Endodermal cell (in vitro differentiated cells): ENCODE measurements at places on chromosomes 4 and X.

GRCh38 chr4:25513814-25514213 lies 136.8 kb downstream of the ANAPC4 start:
- DNase-seq: no peak

GRCh38 chr4:85398276-85398675 lies 76.7 kb upstream of the ARHGAP24 start:
- DNase-seq: peak; percentile 46

DNA sequence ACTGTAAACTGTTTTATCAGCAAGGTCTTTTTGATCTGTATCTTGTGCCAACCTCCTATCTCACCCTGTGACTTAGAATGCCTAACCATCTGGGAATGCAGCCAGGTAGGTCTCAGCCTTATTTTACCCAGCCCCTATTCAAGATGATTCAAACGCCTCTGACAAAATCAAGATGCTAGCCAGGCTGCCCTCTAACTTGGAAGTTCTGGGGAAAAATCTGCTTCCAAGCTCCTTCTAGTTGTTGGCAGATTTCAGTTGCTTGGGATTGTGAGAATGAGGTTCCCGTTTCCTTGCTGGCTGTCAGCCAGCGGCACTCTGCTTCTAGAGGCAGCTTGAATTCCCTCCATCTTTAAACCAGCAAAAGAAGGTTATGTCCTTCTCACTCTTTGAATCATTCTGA lies 34.7 kb downstream of the LUZP4 start:
- no peak for DNase-seq

DNA sequence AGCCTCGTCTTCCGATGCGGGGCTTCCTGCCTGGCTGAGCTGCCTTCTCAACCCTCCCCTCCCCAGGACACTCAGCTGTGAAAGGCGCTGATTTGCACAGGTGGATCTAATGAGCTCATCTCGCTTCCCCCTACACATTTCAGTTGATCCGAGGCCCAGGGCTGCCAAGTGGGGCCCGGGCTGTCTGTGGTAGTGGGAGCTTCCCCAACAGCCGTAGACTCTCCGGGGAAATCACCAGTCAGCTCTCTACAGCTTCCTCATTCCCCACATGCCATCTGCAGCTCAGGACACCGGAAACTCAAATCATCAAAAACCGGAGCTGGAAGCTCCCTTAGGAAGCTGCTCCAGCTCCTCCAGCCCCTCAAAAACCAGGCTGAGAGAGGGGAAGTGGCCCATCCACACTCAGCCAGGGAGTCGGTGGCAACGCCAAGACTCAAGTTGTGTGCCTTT lies 56.2 kb downstream of the SMIM20 start:
- DNase-seq: no peak

GRCh38 chrX:142233400-142233799 lies 28.3 kb upstream of the MAGEC2 start:
- DNase-seq: no peak

DNA sequence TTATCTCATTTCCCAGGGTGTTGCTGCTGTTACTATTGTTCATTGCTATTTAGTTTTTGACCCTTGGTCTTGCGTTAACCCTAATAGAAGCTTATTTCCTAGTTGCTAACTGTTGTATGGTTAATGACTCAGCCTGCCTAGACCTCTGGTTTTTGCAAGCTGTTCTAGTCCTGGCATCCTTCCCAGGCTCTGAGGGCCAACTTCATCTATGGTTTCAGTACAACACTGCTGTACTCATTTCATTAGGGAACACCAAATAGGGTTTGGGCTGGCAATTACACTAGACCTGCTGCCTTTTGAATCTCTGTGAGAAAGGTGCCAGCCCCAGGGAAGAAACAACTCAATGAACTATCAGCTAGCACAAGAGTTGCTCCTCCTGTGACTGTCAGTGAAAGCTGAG lies 59.6 kb downstream of the DCX start:
- no peak for DNase-seq

DNA sequence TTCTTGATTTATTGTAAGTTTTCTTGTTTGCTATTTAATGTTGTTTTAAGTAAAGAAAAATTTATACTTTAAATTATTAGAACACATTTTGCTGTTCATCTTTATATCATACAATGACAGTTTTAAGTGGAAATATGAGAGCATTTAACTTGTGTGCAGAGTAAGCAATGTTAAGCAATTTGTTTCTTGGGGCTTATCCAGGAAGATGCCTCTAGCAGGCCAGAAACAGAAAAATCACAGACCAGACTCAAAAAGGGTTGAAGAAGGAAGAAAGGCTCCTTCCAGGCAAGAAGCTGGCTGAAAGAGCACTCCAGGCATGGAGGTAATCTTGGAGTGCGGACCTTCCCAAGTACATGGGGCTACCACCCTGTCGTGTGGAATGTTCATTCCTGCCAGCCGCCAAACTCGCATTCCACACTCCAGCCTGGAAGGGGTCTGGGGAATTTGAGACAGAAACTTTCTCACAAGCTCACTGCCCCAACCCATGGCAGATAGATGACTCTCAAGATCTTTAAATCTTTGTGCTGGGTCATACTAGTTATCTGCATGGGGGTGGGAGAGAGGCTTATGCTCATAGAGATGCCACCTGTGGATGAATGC lies 1521.3 kb upstream of the AGA start:
- DNase-seq: no peak

DNA sequence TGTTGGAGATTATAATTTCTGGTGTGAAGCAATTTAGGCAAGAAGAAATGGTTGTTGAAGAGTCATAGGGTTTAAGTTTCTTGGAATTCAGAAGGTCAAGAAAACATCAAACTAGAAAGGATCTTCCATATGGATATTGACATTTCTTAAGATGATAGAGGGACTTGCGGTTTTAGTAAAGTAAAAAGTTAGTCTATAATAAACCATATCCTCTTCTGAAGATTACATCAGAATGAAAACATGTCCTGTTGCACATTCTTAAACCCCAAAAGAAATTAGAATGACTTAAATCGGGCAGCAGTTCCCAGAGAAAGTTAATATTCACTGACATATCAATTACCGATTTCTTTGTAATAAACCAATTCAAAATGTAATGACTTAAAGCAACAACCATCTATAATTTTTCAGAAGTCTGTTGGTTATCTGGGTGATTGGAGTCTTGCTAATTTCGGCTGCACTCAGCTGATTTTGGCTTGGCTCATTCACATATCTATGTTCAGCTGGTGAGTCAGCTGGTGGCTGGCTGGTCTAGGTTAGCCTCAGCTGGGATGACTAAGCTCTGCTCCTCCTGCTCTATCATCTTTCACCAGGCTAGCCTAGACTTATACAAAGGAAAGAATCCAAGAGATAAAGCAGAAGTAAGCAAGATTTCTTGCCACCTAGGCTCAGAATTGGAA lies 24.4 kb upstream of the DYNLT3 start:
- no peak for DNase-seq

- no peak for DNase-seq
These were observed 53.1 kb downstream of the ATXN3L start for GRCh38 chrX:13266641-13267345.

GRCh38 chr4:36235306-36235705 lies 9.0 kb downstream of the ARAP2 start:
- peak; percentile 73 for DNase-seq

DNA sequence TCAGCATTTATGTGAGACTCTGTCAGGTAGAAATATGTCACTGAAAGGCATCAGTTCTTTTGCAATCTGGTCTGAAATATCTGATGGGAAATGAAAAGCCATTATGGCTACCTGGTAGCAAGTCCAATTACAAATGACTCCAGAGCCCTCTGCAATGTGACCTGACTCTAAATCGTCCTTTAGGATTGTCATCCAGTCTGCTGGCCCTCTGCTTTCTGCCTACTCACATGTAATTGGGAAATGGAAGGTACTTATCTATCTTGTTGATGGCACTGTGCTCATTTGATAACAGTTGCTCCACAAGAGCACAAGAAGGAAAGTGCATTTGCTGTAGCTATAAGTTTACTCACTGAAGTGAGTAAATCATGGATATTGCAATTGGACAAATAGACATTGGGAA lies 799.8 kb downstream of the RAPGEF2 start:
- DNase-seq: no peak

- DNase-seq: peak; percentile 48
These were observed 38.1 kb downstream of the FRG2 start for GRCh38 chr4:189988877-189989431.

GRCh38 chr4:81211956-81212355 lies 3.1 kb downstream of the PRKG2 start:
- DNase-seq: no peak

DNA sequence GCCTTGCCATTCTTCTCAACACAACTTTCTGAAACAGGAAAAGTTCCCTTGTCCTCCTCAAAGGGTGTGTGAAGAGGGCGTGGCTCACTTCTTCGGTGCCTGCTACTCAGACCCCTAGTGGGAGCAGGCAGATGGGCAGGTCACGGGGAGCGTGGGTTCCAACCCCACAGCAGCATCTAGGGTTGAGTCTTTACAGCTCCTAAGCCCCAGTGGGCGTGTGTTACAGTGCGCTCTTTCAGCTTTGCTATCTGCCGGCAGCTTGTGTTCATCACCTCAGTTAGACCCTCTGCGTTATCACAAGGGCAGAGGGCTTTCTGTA lies 57.5 kb upstream of the KLF3 start:
- DNase-seq: no peak

DNA sequence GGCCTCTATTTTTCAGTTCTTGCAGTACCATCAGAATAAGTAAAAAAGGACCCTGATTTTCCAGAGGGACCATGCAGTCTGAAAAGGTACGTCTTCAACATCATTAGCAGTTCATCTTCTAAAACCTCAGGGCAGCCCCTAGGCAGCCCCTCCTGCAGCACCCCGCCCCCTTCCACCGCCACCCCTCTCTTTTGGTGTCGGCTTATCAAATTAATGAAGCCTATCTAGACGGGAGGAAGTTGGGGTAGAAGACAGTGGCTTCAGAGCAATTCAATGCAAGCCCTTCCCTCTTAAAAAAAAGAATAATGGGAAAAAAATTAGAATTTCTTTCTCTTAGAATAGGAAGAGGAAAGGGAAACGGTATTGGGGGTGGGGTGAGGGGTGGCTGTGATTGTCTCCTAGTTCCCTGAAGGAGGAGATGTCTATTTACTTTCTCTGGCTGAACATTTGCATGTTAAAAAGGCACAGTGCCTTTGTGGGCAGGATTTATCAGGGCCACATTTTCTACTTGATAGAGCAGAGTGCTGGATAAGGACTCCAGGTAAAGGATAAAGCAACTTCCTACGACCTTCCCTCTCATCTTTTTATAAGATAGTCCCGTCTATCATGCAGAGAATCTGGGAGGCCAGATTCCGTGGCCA lies 159.4 kb downstream of the MGST2 start:
- no peak for DNase-seq

DNA sequence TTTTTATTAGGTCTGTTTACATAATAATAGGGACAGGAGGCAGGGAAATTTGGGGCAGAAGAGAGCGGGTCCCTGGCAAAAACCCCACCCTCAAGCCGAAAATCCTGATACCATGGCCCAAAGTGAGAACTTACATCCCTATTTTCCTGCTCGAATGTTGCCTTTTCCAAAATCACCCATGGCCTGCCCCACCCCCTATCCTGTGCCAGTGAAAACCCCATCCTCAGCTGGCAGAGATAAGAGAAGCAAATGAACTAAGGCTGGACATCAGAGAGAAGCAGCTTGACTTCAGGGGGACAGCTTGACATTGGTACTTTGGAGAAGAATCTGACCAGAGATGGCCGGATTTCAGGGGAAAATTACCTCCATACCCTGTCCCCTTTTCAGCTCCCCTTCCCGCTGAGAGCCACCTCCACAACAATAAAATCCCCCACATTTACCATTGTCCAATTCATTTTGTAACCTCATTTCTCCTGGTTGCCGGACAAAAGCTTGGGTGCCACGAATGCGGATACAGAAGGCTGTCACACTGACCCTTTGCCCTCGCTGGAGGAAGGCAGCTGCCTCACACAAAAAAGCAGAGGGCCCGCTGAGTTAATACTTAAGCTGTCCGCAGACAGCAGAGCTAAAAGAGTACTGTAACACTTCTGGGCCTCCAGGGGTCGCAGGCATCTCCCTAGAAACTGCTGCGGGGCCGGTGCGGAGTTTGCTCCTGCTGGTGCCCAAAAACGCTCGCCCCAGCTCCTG lies 196.2 kb downstream of the SNCA start:
- DNase-seq: peak; percentile 95

DNA sequence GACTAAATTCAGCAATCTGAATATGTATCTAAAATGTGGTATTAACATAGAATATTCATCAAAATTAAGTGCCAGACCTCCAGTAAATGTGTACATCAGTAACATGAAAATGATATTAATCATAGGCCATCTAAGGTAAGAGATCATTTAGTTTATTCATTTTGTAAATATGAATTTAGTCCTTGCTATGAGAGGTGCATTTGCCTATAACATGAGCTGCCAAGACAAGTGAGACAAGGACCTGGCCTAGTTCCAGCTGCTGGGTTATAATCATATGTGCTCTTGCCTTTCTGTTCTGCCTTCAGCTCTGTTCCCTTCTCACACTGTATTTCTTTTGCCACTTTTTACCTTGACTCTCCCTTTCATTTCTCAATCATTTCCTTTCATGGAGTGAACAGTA lies 160.0 kb downstream of the STIM2 start:
- no peak for DNase-seq

- no peak for DNase-seq
These were observed 71.7 kb upstream of the IL13RA1 start for GRCh38 chrX:118655561-118656246.

DNA sequence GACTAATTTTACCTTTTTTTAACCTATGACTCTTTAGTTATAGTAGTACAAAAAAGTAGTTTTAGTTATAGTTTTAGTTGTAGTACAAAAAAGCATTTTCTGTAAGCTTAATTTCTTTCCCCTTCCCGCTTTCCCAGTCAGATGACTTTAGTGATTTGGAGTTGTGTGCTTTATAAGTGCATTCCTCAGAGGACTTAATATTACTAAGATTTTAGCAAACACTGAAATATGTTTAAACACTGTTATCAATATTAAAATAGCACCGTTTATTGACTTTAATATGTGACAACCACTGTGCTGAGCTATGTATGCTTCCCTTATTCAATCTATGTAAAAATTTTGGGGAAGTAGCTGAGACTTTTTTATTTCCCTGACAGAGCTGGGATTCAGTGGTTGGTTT lies 22.8 kb downstream of the GUF1 start:
- DNase-seq: no peak

- DNase-seq: no peak
These were observed 59.1 kb downstream of the NKX6-1 start for GRCh38 chr4:84439996-84440395.

- no peak for DNase-seq
These were observed 68.8 kb downstream of the ARFIP1 start for GRCh38 chr4:152848508-152848907.

- no peak for DNase-seq
These were observed 1.1 kb upstream of the MRPL1 start for GRCh38 chr4:77861495-77861894.

DNA sequence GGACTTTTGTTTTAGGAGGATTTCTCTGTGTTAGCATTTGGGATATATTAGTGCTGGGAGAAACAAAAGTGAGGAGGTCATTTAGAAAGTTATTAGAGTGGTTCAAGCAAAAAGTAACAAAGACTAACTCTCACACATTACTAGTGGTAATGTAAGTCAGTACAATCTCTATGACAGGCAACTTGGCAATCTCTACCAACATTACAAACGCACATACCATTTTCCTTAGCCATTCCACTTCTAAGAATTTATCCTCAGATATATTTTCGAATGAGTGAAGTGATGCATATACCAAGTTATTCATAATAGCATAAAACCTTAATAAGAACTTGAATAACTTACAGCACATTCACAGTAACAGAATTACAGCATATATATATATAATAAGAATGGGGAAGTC lies 146.2 kb downstream of the PRSS12 start:
- no peak for DNase-seq
